Left cardiac atrium (tissue), 4 donors: ENCODE measurements at places on chromosomes 16 and 17. TPM values are rescaled to one million over a fixed set of nuclear protein-coding genes. Genes with fewer than 3 reads are reported as not detected.

DNA sequence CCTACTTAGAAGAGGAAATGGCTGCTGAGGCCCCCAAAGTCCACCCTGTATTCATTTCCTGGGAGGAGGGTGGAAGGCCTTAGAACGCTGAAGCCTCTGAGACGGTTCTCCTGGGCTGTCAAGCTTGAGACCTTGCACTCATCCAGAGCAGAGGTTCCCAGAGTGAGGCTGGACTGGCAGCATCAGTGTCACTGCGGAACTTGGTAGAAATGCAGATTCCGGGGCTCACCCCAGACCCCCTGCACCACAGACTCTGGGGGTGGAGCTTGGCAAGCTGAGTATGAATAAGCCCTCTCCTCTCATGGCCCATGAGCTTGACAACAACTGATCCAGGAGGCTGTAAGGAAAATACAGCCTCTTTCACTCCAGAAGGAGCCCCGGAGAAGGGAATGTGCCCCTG lies 218.3 kb downstream of the IRF8 start:
- DNase-seq: no peak

Gene CCDC102A
- 5.3 TPM for total RNA-seq

DNA sequence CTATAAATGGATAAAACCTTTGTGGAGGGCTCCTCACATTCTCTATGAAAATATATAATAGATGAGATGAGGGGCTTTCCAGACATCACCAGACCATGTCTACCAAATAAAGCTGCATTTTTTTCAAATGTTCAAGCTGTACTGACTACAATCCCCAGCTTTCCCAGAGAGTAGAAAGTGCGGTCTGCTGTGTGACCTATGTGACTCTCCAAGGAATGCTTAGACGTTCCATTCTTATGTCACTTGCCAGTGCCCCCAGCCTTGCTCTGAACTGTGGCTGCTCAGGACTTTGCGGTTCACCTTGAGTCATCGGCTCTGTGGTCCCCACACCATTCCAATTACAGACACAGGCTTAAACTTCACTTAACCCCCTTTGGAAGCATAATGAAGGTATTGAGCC lies 47.8 kb upstream of the SCNN1B start:
- no peak for DNase-seq

GRCh38 chr17:80443498-80443897 lies 28.5 kb downstream of the ENDOV start:
- no peak for DNase-seq

- DNase-seq: no peak
These were observed 419.4 kb downstream of the PMP22 start for GRCh38 chr17:14845591-14846281.
